Purkinje cell (primary cell): ENCODE measurements at places on chromosomes 1 and 21. TPM values are rescaled to one million over a fixed set of nuclear protein-coding genes. Genes with fewer than 3 reads are reported as not detected.

The PRCC gene
- polyA plus RNA-seq, result 17.6 and 22.9 TPM in 2 replicates

The HORMAD1 gene
- not detected in 2 replicates for polyA plus RNA-seq

The TMED5 gene
- polyA plus RNA-seq, result 41.6 and 42.0 TPM in 2 replicates

The DCST1 gene
- polyA plus RNA-seq, result not detected in 2 replicates

The PDC gene
- 0.83 TPM in 1 of 2 replicates, not detected in the other for polyA plus RNA-seq
